ENCODE measurements at places on chromosomes 6 and 20. TPM values are rescaled to one million over a fixed set of nuclear protein-coding genes. Genes with fewer than 3 reads are reported as not detected.

Gene STMND1
- total RNA-seq, result not detected

Gene OPRM1
- 0.94 TPM for total RNA-seq

Gene ZNF831
- not detected for total RNA-seq

Gene FLRT3
- total RNA-seq, result 21.9 TPM

Gene SPATA25
- total RNA-seq, result 4.4 TPM

Gene LST1
- total RNA-seq, result not detected

Gene TXLNB
- total RNA-seq, result 0.31 TPM

Gene HCRTR2
- total RNA-seq, result 14.1 TPM

Gene CDS2
- 77.9 TPM for total RNA-seq

All from parietal lobe (tissue), 2 donors.